Aorta (tissue), 5 donors: ENCODE measurements at places on chromosomes 4 and X.

DNA sequence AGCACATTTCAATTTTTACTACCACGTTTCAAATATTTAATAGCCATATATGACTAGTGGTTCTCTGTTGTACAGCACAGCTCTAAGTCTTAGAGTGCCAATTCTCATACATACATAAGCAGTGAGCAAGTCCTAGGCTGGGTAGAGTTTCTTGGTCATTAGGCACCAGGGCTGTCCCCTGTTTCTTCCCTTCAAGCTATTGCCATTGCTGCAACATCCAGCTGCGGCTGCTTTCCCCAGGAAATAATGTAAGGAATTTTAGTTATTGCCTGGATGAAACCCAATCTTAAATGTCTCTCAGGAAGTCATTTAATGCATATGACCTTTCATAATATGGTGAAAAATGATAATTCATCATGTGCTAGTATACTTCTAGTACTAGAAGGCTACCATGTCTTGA is 74.1 kb upstream of the PPP3CA start:
- no peak for DNase-seq
- no peaks in the 10 kb centered on the region for H3K36me3 ChIP-seq
- no peaks in the 10 kb centered on the region for H3K27me3 ChIP-seq
- no peaks in the 10 kb centered on the region for H3K4me1 ChIP-seq
- no peak overlapping the region for H3K27ac ChIP-seq

GRCh38 chr4:158836828-158837449 is 68.1 kb downstream of the FNIP2 start:
- no peak overlapping the region for H3K4me3 ChIP-seq
- no peak overlapping the region for H3K27ac ChIP-seq
- no peaks in the 10 kb centered on the region for H3K27me3 ChIP-seq
- peaks cover 10% of the 10 kb centered on the region for H3K36me3 ChIP-seq
- no peak for DNase-seq

GRCh38 chr4:98773638-98774037 is 115.2 kb upstream of the TSPAN5 start:
- no peaks in the 10 kb centered on the region for H3K27me3 ChIP-seq
- no peak overlapping the region for H3K27ac ChIP-seq
- H3K4me3 ChIP-seq: no peak overlapping the region
- DNase-seq: no peak
- H3K36me3 ChIP-seq: no peaks in the 10 kb centered on the region

DNA sequence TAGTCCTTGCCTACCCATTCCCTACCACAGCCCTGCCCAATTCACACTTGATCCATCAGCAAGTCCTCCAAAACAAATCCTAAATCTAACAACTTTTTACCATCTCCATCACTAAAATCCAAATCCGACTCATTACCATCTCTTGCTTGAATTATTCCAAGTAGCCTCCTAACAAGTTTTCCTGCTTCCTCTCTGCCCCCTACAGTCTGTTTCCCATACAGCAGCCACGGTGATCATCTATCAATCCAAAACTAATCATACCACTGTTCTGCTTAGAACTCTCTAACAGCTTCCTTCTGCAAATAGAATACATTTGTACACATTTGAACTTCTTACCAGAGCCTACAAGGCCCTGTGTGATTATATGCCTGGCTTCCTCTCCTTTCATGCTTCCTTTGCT is 133.0 kb downstream of the SHROOM4 start:
- no peak for DNase-seq
- no peak overlapping the region for H3K4me3 ChIP-seq
- no peaks in the 10 kb centered on the region for H3K4me1 ChIP-seq
- no peaks in the 10 kb centered on the region for H3K36me3 ChIP-seq
- H3K27ac ChIP-seq: no peak overlapping the region
- H3K27me3 ChIP-seq: no peaks in the 10 kb centered on the region
